ENCODE measurements at places on chromosomes 6 and 20. TPM values are rescaled to one million over a fixed set of nuclear protein-coding genes. Genes with fewer than 3 reads are reported as not detected.

MOG gene
- polyA plus RNA-seq, result not detected

OR12D3 gene
- not detected for polyA plus RNA-seq

PRDM13 gene
- not detected for polyA plus RNA-seq

HTR1E gene
- 0.09 TPM for polyA plus RNA-seq

OPN5 gene
- not detected for polyA plus RNA-seq

DUSP15 gene
- polyA plus RNA-seq, result 1.1 TPM

RAB5IF gene
- polyA plus RNA-seq, result 97.0 TPM

RHAG gene
- polyA plus RNA-seq, result 0.22 TPM

ARMC2 gene
- polyA plus RNA-seq, result 2.8 TPM

ACTL10 gene
- 0.61 TPM for polyA plus RNA-seq

ARFGEF3 gene
- polyA plus RNA-seq, result 0.45 TPM

APMAP gene
- 81.1 TPM for polyA plus RNA-seq

TTK gene
- polyA plus RNA-seq, result 0.27 TPM

SSTR4 gene
- polyA plus RNA-seq, result not detected

ZNF391 gene
- 1.3 TPM for polyA plus RNA-seq

OR2B6 gene
- not detected for polyA plus RNA-seq

ELOVL4 gene
- 0.25 TPM for polyA plus RNA-seq

SLC26A8 gene
- polyA plus RNA-seq, result not detected

All from adipose tissue (tissue), 3 donors.